Esophagus mucosa (tissue), 1 donor: ENCODE measurements at places on chromosomes 1 and 21.

- ATAC-seq = peak; percentile 49
These were observed 540.0 kb downstream of the KIF26B start for GRCh38 chr1:245694753-245695195.

GRCh38 chr1:199335496-199335895 lies 692.0 kb upstream of the NR5A2 start:
- no peak for ATAC-seq

DNA sequence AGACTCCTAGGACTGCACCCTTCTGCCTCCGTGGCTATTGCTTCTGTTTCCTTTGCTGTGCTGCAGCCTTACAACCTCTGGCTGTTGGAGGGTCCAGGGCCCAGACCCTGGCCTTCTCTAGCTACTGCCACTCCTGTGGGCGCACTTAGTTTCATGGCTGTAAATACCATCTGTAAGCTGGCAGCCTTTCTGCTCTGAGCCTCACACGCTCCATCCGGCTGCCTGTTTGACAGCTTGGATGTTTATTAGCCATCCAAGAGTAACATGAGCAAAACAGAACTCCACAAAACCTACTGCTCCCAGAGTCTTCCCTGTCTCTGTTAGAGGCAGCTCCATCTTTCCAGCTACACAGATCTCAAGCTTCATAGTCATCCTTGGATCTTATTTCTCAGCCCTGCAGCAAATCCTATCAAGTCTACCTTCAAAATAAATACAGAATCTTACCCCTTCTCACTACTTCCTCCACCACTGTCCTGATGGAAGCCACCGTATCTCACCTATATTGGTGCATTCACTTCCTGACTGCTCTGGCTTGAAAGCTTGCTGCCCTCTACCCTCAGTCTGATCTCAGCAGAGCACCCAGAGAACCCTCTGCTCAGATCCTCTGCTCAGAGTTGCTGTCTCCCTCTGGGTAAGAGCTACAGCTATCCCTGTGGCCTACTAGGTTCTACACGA lies 19.1 kb downstream of the SLC25A33 start:
- ATAC-seq = no peak

GRCh38 chr1:63968663-63969440 lies 195.0 kb downstream of the ROR1 start:
- ATAC-seq = no peak

DNA sequence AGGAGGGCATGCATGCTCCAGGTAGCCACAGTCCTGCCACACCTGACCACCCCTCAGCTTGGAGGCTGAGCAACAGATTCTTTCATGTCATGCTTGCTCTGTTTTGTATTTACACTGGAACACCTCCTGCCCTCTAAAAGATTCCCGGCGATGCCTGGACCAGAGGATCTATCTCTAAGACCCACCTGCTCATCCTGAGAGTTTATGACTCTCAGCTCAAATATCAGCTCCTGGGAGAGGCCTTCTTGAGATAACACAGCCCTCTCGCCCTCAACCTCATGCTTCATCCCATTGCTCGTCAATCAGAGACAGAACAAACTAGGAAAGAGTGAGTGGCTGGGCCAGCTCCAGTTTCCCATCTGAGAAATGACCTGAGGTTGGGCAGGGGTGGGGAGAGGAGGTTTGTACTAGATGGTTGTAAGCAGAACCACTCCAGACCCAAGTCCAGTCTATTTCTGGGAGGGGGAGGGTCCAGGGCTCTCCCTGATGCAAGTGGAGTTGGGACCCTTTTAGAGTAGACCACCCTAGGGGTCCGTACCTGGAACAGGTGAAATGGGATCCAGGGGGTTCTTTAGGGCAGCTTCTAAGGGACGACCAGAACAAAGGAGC lies 524.5 kb downstream of the MATN1 start:
- no peak for ATAC-seq

DNA sequence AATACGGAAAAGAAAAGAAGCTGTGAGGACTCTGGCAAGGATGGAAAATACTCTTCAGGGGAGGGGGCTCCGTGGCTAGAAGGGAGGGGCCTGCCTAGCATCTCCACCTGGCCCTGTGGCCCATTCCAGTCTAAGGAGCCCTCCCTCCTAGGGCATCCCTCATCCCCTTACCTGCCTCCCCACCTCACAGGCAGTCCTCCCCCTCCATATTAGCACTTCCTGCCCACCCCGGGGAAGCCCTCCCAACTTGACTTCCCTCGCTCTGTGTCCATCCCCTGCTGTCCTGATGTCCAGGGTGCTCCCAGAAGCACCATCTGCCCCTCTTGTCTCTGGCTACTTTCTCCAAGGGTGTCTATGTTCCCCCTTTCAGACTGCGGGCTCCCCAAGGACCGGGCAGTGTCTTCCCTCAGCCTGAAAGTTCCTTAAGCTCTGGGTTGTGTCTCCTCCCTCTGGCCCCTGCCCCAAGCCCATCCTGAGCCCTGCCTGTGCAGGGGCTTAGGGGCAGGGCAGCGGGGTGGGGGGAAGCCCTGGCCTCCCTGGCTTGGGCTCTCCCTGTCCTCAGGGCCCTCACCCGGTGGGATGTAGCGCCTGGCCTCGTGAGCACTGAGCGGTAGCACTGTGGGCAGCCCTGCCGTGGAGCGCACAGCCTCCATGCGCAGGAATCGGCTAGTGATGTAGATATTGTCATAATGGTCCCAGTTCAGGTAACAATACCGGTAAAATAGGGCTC lies 3.9 kb downstream of the DCST2 start:
- ATAC-seq = no peak

DNA sequence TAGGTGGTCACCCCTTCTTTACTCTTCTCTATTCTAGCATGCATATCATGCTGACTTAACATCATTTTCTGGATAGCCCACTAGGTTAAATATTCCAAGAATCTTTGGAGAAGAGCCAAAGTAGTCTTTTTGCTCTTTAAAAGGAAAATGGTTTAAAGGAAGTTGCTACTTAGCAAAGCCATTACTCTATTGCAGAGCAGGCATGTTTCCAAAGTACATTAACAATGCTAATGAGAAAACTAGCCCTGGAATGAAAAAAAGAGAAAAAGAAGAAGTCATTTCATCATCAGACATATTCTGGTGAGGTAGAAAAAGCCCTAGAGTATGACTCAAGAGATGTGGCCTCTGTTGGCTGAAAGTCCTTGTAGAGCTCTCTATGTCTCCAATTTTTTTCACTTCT lies 74.0 kb downstream of the NUF2 start:
- no peak for ATAC-seq

- no peak for ATAC-seq
These were observed 24.2 kb upstream of the LEFTY2 start for GRCh38 chr1:225965231-225965630.

DNA sequence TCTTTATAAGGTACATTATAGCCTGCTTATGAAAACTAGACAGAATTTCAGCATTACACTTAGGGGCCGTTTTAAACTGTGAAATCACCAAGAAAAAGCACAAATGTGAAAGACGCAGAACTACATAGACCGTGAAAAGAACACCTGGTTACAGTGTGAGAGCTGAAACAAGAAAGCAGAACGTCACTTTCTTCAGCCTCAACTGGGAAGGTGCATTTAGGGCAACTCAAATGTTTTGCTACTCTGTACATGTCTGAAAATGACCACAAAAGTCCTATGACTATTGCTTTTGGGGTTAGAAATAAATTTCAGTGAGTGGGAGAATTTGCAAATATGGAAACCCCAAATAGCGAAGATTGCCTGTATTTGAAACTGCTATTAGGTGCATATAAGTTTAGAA lies 268.7 kb downstream of the OLFM3 start:
- ATAC-seq = no peak

DNA sequence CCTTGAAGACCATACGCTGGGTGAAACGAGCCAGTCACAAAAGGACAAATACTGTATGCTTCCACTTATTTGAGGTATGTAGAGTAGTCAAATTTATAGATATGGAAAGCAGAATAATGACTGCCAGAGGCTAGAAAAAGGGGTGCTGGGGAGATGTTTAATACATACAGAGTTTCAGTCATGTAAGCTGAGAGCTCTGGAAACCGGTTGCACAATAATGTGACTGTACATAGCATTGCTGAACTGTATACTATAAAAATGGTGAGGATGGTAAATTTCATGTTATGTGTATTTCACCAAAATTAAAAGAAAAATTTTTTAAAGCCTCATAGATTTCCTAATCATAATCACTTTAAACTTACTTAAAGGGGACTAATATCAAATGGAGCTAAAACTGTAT lies 110.8 kb downstream of the ZZZ3 start:
- ATAC-seq = no peak

DNA sequence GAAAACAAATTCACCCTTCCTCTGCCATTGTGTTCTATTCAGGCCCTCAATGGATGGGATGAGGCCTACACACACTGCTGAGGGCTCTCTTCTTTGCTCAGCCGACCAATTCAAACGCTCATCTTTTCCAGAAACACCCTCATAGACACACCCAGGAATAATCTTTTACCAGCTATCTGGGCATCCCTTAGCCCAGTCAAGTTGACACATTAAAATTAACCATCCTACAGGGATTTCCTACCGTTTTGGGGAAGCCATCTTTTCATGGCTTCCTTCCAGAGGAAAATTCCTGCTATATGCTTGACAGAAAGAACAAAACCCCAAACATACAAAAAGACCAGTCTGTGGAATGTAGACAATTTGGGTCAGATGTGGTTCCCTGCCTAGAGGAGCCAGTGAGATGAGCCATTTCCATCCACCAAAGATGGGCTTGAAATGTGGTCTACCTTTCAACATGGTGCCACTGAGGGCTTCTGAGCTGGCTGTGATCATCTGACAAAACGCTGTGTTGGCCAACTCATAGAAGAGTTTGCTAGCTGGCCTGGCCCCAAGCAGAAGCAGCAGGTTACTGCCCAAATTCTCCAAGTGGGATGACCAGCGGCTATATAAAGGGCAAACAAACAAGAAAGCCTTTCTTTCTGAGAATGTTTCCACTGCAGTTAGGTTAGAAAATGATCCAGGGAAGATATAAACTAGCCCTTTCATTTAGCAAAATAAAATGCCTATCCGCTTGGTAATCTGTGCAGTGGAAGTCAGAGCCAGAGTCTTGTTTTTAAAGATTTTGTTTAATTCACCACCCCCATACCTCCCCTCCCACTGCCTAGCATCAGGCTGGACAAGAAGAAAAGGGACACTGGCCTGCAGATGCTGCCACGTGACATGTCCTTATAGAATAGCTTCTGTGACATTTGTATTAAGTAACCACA lies 69.1 kb upstream of the MRPS6 start:
- no peak for ATAC-seq

- peak; percentile 49 for ATAC-seq
These were observed 3.9 kb upstream of the C4BPB start for GRCh38 chr1:207084701-207085180.

GRCh38 chr21:46025113-46025770 lies 43.7 kb downstream of the COL6A1 start:
- ATAC-seq = no peak

DNA sequence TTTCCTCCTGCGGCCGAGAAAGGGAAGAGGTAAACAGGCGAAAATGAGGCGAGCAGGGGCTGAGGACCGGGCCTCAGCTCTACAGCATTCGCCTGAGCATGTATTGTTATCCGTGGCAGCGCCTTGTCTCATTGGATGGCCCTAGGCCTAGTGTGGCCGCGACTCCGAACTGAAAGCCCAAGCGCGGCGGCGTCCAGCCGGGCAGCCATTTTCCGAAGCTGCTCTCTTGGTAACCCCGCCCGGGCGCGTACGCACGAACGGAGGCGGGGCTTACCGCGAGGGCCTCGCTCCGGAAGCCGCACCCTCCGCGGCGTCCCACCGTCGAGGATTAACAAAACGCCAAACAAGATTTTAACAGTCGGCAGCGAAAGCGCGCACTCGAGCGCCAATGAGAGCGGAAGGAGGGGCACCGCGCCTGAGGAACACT lies 797 bp upstream of the USP1 start:
- peak; percentile 89 for ATAC-seq
